ENCODE measurements at places on chromosomes 5 and 9.

DNA sequence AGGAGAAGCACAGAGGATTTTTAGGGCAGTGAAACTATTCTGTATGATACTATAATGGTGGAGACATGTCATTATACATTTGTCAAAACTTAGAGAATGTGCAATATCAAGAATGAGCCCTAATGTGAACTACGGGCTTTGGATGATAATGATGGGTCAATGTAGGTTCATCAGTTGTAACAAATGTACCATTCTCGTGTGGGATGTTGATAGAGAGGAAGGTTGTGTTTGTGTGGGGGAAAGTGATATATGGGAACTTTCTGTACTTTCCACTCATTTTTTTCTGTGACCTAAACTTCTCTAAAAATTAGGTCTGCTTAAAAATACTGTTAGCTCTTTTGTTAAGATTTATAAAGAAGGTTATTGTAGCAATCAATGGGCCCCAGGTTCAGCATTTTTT is 138.9 kb downstream of the SPATA31D1 start:
- no peak for DNase-seq

DNA sequence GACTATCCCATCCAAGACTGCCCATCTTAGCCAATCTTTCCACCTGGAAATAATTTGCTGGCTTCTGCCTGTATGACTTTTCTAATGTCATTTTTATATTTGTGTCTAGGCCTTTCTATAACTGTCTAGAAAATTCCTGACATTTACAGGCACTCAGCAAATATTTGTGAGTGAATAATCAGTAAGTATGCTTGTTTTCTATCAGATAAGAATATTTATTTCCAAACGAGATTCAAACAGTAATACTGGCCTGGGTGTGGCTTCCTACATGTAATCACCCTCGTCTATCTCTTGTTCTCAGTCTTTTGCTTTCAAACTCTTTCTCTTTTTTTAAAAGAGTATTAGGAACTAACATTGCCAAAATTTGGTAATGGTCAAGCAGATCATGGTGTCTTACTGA is 466.2 kb downstream of the RAB3C start:
- no peak for DNase-seq

DNA sequence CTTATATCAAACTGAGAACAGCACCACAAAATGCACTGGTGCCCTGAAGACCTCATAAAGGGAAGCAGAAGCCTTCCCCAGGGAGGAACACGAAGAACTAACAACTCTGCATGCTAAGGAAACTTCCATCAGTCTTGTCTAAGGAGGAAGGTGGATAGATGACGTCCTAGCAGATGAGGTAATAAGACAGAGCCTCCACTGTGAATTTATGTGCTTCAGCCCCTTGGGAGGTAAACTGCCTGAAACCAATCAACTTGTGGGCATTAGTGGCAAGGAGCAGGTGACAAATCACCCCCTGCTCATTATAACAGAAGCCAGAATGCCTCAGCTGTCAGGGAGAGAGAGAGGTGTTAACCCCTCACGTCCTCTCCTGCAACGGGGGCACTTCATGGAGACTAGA is 48.9 kb upstream of the SPIN1 start:
- DNase-seq = no peak

- DNase-seq = peak; percentile 63
Observed at GRCh38 chr9:113446323-113446740, 17.2 kb upstream of the RGS3 start.

Data from HuH-7.5 (cell line).